Effector memory CD8-positive, alpha-beta T cell (primary cell): ENCODE measurements at places on chromosomes 2 and 18.
A peak's percentile ranks its signal among the peaks of the same experiment; 100 is the strongest.

GRCh38 chr2:67221266-67221665 is 175.9 kb upstream of the ETAA1 start:
- H3K36me3 ChIP-seq, result no peaks in the 10 kb centered on the region
- no peak overlapping the region for H3K27ac ChIP-seq
- H3K4me3 ChIP-seq, result no peak overlapping the region
- DNase-seq, result no peak
- H3K27me3 ChIP-seq, result no peaks in the 10 kb centered on the region

GRCh38 chr2:218186355-218186766 is 19.6 kb upstream of the CXCR1 start:
- DNase-seq, result peak; percentile 72
- no peak overlapping the region for H3K27ac ChIP-seq
- no peak overlapping the region for H3K4me3 ChIP-seq
- H3K4me1 ChIP-seq, result no peaks in the 10 kb centered on the region

GRCh38 chr2:179898873-179899272 is 37.5 kb upstream of the ZNF385B start:
- no peak for DNase-seq
- H3K4me1 ChIP-seq, result no peaks in the 10 kb centered on the region
- H3K27ac ChIP-seq, result no peak overlapping the region
- H3K36me3 ChIP-seq, result no peaks in the 10 kb centered on the region
- H3K4me3 ChIP-seq, result no peak overlapping the region
- no peaks in the 10 kb centered on the region for H3K27me3 ChIP-seq

- no peak overlapping the region for H3K27ac ChIP-seq
- H3K4me1 ChIP-seq, result peaks cover 11% of the 10 kb centered on the region
- no peaks in the 10 kb centered on the region for H3K27me3 ChIP-seq
- no peak for DNase-seq
- H3K4me3 ChIP-seq, result no peak overlapping the region
- H3K36me3 ChIP-seq, result peaks cover 8% of the 10 kb centered on the region
Observed at GRCh38 chr2:202035941-202036372, 2.3 kb downstream of the FZD7 start.

DNA sequence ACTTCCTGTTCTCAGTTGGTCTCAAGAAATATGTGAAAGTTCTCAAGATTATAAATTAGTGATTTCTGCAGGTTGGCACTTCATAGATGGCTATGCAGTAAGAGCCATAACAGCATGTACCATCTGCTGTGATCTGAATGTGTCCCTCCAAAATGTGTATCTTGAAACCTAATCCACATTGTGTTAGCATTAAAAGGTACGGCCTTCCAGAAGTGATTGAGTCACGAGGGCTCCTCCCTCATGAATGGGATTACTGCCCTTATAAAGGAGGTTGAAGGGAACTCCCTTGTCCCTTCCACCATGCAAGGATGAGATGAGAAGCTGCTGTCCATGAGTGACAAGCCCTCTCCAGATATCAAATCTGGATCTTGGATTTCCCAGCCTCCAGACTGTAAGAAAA is 45.0 kb downstream of the METTL4 start:
- H3K4me1 ChIP-seq, result peaks cover 2% of the 10 kb centered on the region
- H3K4me3 ChIP-seq, result no peak overlapping the region
- no peak for DNase-seq
- peaks cover 2% of the 10 kb centered on the region for H3K36me3 ChIP-seq
- no peak overlapping the region for H3K27ac ChIP-seq
- H3K27me3 ChIP-seq, result no peaks in the 10 kb centered on the region
